ENCODE measurements at places on chromosomes 11 and 22.

DNA sequence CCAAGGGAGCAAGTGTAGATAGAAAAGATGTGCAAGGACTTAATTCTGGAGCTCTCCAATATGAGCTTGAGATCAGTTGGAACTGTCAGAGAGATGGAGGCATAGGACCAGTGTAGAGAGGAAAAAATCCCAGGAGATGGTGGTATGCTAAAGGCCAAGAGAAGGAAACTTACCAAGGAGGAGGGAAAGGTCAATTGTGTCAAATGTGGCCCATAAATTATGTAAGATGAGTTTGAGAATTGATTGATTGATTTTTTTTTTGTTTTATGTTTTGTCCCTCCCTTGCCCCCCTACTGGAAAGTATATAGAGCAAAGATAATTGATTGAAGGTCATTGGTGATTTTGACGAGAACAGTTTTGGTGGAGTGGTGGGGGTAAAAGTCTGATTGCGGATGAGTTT, 2.8 kb upstream of the USP2 start:
- no peak for DNase-seq

- no peak for DNase-seq
These were observed 30.5 kb upstream of the MRGPRX1 start for GRCh38 chr11:18969720-18970119.

- DNase-seq = no peak
These were observed 25.5 kb upstream of the TIMP3 start for GRCh38 chr22:32775957-32776356.

- no peak for DNase-seq
These were observed 41.6 kb downstream of the PRCP start for GRCh38 chr11:82858556-82859091.

- DNase-seq = no peak
These were observed 85.2 kb downstream of the CCDC81 start for GRCh38 chr11:86459682-86460460.

DNA sequence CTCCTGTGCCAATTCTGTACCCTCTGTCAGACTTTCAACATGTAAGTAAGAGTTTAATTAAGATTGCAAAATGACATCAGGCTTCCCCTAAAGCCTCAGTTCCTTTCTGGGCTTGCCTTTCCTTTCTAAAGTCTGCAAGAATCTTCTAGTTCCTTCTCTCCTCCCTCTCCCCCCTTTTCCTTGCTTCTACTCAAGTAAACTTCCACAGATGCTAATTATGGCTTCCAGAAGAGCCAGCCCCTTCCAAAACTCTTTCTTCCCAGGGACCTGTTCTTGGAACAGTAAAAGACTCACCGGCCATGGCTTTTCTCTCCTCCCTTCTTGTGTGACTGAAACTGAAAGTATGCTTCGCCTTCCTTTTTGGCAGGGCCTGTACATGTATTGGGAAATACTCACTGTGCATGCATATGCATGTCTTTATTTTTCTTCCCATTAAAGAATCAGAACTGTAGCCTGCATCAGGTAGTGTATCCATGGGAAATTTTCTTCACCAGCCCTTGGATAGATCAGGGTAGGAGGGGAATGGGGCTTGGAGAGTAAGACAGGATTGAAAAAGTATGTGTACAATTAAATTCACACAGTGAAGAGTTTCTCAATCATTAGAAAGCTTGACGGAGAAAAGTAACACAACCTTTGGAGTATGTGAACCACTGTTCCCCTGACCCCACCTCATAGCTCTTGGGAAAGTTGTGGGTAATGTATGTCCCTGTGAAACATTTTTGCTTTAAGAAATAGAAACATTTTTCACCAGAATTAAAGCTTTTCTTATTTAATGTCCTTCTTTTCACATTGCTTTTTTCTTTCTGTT, at the start of gene CASP1:
Gene CASP1, minus strand, starts transcription at position 332 of the 808 bp plus-strand sequence. Its CDS starts 31 bp downstream, at position 301.
- DNase-seq = no peak

GRCh38 chr11:76096552-76096951, 109.8 kb downstream of the WNT11 start:
- no peak for DNase-seq

DNA sequence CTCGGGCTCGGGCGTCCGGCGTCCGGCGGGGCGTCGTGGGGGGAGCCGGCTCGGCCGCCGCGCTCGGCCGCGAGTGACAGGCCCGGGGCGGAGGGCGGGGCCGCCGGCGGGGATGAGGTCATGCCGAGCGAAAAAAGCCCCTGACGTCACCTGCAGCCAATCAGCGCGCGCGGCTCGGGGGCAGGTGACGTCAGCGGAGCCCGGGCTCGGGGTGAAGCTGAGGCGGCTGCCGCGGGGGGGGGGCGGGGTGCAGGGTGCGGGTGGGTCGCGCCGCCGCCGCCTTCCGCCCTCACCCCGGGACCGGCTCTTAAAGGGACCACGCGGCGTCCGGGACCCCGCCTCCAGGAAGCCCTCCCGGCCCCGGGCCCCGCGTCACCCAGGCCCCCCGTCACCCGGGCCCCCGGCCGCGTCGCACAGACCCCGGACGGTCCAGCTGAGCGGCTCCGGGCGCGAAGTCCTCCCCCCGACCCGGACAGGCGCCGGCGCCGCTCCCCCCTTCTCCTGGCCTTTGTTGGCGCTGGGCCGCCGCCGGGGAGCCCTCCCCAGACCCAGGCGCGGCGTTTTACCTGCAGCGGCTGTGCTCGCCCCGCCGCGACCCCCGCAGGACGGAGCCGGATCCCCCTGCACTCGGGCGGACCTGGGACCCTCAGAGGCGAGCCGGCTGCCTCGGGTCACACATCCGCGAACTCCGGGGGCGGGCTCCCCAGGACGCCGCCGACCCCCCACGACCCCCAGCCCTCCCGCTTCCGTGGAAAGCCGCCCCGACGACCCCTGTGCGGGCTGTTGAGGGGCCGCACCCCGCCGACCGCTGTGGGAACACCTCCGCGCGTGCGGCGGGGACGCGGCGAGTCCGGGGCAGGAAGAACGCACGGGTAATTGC, at the start of gene DUSP8:
Gene DUSP8, minus strand, starts transcription at position 75 of the 880 bp plus-strand sequence. CDS start 6,445 bp downstream, outside the sequence.
- peak; percentile 88 for DNase-seq

DNA sequence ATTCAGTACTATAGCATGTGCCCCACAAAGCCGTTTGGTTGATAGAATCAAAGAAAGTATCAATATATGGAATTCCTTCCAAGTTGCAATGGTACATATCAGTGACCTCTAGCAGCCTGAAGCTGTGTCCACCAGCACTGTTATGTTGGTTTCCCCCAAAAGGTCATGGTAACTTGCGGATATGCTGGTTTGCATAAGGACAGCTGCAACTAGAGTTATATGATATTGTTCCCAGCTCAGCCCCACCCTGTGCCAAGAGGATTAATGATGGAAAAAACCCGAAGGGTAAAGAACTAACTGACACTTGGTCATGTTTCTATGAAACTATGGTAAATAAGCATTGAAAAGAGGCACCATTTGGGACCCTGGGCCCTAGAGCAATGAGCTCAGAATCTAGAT, 93.5 kb downstream of the PDHX start:
- DNase-seq = no peak

DNA sequence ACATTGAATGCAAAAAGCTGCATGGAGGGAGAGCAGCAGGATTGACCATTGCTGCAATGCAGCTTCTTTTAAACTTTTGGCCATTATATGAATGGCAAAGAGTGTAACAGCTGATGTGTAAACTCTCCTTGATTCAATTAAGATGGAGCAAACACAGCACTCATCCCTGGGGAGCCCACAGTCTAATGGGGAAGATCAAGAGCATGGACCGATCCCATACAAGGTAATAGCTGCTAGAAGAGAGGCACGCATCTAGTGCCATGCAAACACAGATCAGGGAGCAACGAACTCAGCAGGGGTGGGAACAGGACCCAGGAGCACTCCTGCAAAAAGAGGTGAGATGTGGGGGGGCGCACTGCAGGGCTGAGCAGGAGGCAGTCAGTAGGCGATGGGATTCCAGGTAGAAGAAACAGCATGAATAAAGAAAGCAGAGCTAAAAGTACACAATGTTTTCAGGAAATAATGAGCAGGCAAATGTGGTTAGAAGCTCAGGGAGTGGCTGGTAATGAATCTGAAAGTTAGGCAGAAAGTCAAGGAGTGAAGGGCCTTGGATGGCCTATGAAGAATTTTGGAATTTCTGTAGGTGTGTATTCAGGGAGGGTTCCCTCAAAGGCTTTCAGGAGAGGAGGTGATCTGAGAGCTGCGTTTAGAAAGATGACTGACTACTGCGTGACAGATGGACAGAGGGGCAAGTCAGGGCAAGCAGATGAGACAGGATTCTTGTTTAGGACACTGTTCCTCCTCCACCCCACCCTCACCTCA, 17.2 kb upstream of the BMAL1 start:
- DNase-seq = no peak

DNA sequence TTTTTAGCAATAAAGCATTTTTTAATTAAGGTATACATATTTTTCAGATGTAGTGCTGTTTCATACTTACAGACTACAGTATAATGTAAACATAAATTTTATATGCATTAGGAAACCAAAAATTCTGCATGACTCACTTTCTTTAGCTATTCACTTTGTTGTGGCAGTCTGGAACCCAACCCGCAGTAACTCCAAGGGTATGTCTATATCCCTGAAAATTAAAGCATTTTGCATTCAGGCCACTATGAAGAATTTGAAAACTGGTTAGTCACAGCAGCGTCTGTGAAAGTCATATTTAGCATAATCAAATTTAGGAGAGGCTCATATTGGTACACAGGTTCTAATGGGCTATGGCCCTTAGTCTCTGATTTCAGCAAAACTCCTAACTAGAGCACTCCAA, 46.8 kb downstream of the BBOX1 start:
- DNase-seq = no peak

GRCh38 chr22:19239464-19239863, 52.1 kb downstream of the CLTCL1 start:
- DNase-seq = no peak

DNA sequence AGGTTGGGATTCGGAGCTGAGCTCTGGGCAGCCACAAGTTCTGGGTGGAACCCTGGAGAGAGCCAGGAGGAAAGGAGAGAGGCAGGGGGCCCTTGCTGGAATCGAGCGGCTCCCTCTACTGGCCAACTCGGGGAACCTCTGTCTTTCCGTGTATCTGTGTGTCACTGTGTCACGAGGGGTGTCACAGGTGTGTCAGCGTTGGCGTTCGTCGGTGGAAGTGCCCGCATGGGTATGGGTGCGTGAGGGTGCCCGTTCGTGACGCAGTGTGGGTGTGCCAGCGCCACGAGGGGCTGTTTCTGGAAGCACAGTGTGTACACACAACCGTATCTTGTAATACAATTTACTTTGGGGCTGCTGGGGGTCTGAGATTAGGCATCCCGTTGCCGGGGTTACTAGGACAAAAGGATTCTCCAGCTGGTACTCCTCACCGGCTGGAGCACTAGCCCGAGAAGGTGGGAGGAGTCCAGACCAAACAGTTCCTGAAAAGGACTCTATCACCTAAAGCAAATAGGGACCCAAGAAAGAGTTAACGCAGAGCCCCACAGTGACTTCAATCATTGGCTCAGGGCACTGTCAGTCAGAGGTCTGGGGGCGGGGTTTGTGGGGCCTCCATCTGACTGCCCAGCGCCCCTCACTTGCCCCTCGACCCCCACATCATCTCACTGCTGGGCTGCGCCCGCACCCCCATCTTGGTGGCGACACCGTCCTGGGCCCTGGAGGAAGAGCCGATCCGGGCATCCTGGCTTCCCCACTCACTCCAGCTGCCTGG, 2.6 kb upstream of the BCL9L start:
- peak; percentile 91 for DNase-seq

DNA sequence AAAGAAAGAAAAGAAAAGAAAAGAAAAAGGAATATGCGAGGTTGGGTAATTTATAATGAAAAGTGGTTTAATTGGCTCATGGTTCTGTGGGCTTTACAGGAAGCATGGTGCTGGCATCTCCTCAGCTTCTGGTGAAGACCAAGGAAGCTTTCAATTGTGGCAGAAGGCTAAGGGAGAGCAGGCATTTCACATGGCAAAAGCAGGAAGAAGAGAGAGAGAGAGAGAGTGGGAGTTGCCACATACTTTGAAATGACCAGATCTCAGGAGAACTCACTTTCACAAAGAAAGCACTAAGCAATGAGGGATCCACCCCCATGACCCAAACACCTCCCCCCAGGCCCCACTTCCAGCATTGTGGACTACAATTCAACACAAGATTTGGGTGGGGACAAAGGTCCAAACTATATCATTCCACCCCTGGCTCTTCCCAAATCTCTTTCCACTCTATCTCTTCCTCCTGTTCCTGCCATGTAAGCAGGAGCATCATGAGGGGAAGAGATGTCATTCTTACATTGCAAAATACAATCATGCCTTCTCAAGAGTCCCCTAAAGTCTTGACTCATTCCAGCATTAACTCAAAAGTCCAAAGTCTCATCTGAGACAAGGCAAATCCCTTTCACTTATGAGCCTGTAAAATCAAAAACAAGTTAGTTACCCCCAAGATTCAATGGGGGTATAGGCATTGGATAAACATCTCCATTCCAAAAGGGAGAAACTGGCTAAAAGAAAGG, 38.9 kb downstream of the LINC01488 start:
- DNase-seq = no peak

- no peak for DNase-seq
These were observed 10.1 kb downstream of the IRAG1 start for GRCh38 chr11:10683429-10683828.

DNA sequence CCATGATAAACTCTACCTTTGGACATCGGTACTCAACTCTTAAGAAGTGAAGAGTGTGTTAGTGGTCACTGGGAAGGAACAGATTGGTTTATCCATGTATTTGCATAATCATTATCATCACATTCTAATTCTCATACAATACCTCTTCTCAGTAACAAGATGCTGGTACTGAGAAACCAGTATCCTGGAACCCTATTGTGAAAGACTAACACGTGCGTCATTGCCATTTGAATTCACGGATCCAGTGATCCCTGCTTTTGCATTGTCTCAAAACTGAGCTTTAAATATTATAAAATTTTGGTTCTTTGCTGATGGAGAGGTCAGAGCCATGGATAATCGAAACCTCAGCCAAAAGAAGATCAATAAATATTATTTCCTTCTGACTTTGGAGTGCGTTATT, 35.2 kb downstream of the KIRREL3 start:
- DNase-seq = no peak

- DNase-seq = peak; percentile 85
These were observed 40.9 kb upstream of the BLID start for GRCh38 chr11:122156940-122157382.

DNA sequence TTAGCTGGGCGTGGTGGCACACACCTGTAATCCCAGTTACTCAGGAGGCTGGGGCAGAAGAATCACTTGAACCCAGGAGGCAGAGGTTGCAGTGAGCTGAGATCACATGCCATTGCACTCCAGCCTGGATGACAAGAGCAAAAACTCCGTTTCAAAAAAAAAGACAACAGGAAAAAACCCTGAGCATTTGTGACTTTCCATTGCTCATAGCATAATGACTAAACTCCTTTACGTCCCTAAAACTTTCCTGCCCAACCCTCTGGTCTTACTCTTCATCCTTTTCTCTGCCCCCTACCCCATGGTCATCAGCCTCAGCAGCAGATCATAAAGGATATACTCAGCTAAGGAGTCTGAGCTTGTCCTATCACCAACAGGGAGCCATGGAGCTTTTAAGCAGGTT, 6.8 kb upstream of the LDLRAD3 start:
- no peak for DNase-seq

GRCh38 chr22:29722587-29722986, 2.8 kb downstream of the CABP7 start:
- no peak for DNase-seq

- no peak for DNase-seq
These were observed 10.0 kb upstream of the OR5M1 start for GRCh38 chr11:56624661-56625110.

All from NCI-H2081 (cell line).